T-helper 22 cell (primary cell): ENCODE measurements at places on chromosomes 5 and 9.

DNA sequence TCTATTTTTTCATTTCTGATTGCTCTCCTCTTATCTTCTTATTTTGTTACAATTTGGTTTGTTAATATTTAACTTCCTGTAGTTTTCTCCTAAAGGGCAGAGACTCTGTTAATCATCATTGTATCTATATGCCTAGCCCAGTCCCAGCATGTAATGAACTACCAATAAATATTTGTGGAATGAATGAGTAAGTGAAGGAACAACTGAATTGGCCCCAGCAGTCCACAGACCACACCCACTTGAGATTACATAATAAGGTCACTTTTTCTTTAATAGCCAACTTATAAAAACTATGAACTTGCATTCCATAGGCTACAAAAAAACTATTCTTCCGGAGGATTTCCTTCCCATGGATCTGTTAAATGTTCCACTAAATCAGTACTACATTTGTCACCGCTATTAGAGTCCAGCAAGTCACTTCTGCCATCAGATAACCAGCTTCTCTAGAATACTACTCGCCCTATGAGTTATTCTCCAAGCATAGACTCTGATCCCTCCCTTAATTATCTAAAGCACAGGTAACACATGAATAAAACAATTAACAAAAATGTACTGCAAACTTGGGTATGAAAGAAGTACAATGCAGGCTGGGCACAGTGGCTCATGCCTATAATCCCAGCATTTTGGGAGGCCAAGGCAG lies 27.5 kb upstream of the TNPO1 start:
- DNase-seq = no peak

GRCh38 chr9:35940458-35941407 lies 17.2 kb downstream of the OR2S2 start:
- peak; percentile 18 for DNase-seq

- DNase-seq = no peak
These were observed 241.2 kb downstream of the PIK3R1 start for GRCh38 chr5:68456756-68457217.

DNA sequence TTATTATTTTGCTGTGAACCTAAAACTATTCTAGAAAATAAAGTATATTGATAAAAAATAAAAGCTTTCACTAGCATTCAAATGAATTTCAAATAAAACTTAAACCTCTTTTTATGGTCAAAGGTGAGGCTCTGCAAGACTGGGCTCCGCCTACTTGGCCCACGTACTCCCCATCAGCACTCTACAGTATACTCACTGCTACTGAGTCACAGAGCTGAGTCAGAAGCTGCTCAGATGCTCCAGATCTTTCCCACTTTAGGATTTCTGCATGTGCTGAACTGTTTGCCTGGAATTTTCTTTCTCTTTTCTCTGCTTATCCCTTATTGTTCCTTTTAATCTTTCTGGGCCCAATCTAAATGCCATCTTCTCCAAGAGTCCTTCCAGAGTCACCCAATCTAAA lies 331.9 kb upstream of the CCNG1 start:
- no peak for DNase-seq
